ENCODE measurements at places on chromosomes 6 and 20.

DNA sequence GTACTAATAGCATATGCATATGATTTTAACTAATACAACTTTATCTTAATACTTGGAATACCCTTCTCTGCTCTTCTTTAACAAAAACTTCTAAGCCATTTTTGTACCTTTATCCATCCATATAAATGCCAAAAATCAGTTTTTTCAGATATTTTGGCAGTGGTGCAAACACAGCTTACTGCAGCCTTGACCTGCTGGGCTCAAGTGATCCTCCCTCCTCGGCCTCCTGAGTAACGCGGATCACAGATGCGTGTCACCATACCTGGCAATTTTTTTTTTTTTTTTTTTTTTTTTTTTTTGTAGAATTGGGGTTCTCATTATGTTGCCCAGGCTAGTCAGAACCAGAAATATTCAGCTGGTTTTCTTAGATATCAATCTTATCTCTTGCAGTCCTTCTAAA, 54.1 kb upstream of the SMIM29 start:
- no peak for DNase-seq

GRCh38 chr6:15343490-15344191, 97.8 kb downstream of the JARID2 start:
- no peak for DNase-seq

- DNase-seq: no peak
These were observed 259.9 kb downstream of the BMP7 start for GRCh38 chr20:57006411-57007170.

DNA sequence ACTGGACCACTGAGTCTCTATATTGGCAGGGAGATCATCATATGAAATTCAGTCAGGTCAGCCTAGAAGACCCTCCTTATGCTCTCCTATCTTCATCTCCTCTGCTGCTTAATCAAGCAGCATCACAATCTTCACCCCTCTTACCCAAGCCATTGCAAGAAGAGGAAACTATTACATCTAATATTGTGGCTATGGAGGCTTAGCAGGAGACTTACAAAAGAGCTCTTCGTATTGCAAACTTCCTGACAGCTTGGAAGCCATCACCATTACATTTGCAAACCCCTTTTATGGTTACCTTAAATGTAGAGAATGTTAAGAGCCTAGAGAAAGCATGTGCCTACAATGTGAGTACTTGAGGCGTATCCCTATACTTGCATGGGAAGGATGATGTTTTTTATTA, 87.2 kb upstream of the STXBP5 start:
- DNase-seq: no peak

DNA sequence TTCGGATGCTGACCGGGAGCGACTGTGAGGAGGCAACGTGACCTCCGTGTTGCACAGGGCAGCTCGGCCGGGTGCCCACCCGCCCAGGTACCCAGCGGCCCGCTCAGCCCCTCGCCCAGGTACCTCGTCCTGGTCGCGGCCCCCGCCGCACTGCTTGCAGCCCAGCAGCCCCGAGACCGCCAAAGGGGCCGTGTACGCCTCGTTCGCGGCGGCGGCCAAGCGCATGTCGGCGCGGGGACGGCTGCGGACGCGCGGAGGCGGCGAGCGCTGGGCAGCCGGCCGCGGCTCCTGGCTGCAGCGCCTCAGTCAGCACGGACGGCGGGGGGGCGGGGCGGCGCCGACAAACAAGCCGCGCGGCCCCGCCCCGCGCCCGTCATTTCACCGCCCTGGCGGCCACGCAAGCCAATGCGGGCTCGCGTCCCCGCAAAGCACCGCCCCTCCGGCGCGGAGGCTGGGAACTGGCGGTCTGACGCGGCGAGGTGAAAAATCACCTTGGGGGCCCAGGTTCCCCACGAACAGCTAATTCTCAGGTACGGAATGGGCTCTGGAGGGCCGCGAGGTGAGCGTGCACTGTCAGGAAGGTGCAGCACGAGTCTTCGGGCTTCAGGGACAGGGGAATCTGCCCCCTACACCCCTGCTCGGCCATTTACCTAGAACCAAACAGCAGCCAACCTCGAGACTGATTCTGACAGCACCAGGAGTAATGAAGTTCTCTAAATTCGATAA, 85.2 kb downstream of the SESN1 start:
- DNase-seq: peak; percentile 63

GRCh38 chr6:143299253-143300166, 151.0 kb downstream of the ADAT2 start:
- no peak for DNase-seq
